ENCODE measurements at places on chromosomes 5 and 9. TPM values are rescaled to one million over a fixed set of nuclear protein-coding genes. Genes with fewer than 3 reads are reported as not detected.

The SPINK5 gene
- 4.2 TPM for total RNA-seq

The GABRA6 gene
- total RNA-seq = not detected

The ADAM19 gene
- 62.9 TPM for total RNA-seq

The PCDHA1 gene
- total RNA-seq = 0.07 TPM

The GARIN3 gene
- not detected for total RNA-seq

The SIT1 gene
- total RNA-seq = not detected

The ZDHHC11 gene
- total RNA-seq = 5.0 TPM

The C9 gene
- total RNA-seq = 0.39 TPM

The SOWAHA gene
- 3.7 TPM for total RNA-seq

The TBC1D13 gene
- total RNA-seq = 35.6 TPM

The MARCOL gene
- total RNA-seq = not detected

The CYFIP2 gene
- total RNA-seq = 14.3 TPM

The ZNF366 gene
- total RNA-seq = not detected

The FSTL4 gene
- 2.7 TPM for total RNA-seq

The PCDHGA8 gene
- total RNA-seq = 0.18 TPM

Measured in Caco-2 (cell line).